NCI-H226 (cell line): ENCODE measurements at places on chromosomes 2 and 18.

DNA sequence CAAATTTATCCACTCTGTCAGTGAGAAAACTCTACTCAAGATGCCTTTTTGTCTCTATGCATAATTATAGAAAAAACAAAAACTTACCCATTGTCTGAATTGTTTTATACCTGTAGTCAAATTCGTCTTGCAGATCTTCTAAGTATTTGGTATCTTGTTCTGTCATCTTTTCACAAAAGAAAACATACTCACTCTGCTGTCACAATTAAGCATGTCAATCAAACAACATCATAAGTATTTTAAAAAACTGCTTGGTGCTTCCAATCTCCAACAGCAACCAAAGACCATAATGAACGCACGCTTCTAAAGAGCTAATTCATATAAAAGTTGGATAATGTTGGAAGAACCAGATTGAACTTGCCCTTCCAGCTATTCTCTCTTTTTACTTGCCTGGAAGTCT lies 55.6 kb upstream of the STAT1 start:
- DNase-seq: no peak

DNA sequence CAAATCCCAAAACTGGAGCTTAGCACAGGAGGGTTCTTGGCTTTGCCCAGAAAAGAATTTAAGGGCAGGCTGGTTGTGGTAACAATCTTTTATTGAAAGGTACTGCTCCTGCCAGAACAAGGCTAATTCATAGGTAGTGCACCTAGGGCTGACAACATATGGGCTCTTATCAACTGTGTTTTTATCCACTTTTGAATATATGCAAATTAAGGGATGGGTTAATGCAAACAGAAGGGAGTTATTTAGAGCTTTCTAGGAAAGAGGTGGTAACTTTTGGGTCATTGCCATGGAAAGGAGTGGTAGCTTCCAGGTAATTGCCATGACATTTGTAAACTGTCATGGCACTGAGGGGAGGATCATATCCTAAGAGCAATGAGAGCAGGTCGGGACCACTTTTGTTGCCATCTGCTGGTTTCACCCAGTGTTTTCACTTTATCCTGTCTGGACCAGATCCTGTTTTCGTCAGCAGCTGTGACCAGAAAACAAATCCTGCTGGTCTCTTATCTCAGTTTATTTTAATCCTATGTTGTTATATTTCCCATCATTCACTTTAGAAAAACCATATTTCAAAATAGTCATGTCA lies 981 bp downstream of the C2orf66 start:
- no peak for DNase-seq

GRCh38 chr2:14533131-14533757 lies 99.3 kb upstream of the LRATD1 start:
- DNase-seq: no peak

- DNase-seq: no peak
Observed at GRCh38 chr2:134335601-134336000, 81.7 kb downstream of the MGAT5 start.
